ENCODE measurements at places on chromosomes 1 and 21. TPM values are rescaled to one million over a fixed set of nuclear protein-coding genes. Genes with fewer than 3 reads are reported as not detected.

- no peak for DNase-seq
Observed at GRCh38 chr1:88088481-88088880, 595.6 kb upstream of the PKN2 start.

The SLAMF9 gene
- total RNA-seq: not detected

The C8B gene
- total RNA-seq: not detected

GRCh38 chr1:21265644-21266043 is 24.6 kb downstream of the ECE1 start:
- no peak for DNase-seq

DNA sequence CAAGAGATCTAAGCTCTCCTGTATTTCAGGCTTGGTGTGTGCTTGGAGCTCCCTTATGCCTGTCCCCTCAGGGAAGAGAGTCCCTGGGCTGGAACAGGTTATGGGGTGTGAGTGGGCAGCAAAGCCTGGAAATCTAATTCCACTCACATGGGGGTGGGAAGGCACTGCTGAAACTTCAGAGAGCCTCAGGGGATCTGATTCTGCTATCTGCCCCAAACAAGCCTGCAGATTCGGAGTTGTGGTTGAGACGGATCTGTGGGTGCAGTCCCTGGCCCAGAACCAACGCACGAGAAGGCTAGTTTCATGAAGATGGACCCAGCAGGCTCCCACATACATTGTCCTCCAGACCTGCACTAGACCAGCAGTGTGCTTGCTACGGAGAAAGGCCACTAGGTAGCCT is 2.9 kb downstream of the BLACAT1 start:
- no peak for DNase-seq

The MATN1 gene
- total RNA-seq: not detected

- DNase-seq: no peak
Observed at GRCh38 chr1:236471653-236472052, 52.1 kb upstream of the LGALS8 start.

- DNase-seq: no peak
Observed at GRCh38 chr1:201320168-201320788, 37.0 kb downstream of the PKP1 start.

DNA sequence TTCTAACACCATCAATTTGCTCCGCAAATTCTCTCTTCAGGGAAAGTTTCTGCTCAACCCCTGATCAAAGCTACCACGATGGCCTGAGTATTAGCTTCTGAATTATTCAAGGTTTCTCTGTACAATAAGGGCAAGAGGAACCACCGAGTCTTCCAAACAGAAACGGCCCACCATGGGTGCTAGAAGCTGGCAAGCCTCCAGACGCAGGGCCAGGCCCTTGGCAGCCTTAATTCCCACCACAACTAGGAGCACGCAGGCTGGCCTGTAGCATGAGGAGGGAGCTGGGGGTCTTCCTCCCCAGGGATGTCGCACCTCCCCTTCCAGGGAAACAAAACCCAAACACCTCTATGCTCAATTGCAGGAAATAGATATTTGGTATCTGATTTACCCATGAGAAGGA is 11.1 kb downstream of the RSPH1 start:
- no peak for DNase-seq

Measured in OCI-LY7 (cell line).